ENCODE measurements at places on chromosomes 11 and 22. TPM values are rescaled to one million over a fixed set of nuclear protein-coding genes. Genes with fewer than 3 reads are reported as not detected.

GRCh38 chr11:127843483-127844396 is 743.6 kb downstream of the ETS1 start:
- DNase-seq = peak; percentile 92

GRCh38 chr11:70570693-70571395 is 172.5 kb downstream of the CTTN start:
- peak; percentile 38 for DNase-seq

- no peak for DNase-seq
Observed at GRCh38 chr11:1782831-1783724, 19.4 kb upstream of the CTSD start.

- DNase-seq = no peak
Observed at GRCh38 chr22:37824674-37825641, 1.8 kb downstream of the GALR3 start.

DNA sequence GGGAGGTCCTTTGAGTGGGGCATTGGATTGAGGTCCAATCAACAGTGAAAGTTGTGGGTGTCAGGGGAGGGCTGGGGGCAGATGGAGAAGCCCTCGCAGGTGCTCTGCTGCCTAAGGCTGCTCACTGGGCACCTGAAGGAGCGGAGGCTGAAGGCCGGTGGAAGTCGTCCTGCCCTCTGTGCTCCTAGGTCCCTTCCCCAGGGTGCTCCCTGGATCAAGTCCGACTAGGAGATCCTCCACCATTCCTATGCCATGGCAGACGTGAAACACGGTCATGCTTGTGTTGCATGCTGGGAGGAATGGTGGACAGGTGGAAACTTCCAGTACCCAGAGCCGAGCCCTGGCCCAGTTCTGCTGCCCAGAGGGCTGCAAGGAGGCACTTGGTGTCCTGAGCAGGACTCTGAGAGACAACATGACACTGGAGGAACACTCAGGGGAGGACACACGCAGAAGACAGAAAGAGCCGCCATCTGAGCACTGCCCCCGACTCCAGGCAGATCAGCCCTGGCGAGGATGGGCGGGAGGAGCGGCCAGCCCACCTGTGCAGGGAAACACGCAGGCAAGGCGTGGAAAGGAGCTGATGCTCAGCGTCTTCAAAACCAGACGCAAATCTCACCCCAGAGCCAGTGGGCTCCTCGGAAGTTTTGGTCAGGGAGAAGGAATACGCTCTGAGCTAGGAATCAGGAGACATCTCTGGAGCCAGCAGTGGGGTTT is 786.8 kb downstream of the BRD1 start:
- no peak for DNase-seq

DNA sequence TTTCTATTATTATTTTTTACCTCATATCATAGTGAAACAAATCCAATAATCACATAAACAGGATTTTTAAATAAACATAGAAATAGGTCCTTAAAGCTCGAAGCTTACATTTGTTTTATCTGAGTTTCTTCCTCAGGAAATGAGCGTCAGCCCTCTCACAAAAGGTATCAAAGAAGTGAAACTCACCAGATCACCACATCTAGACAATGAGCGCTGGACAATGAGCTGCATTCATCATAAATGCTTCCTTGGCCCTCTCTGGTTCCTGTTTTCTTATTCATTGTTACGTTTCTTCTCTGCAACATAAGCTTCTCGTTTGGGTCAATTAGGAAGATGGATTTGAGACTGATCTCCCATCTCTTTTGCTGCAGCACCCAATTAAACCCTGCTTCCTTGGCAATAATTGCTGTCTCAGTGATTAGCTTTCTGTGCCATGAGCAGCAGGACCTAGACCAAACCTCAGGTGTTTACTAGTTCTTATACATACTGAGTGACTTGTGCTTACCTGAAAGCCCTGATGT is 649.9 kb upstream of the LUZP2 start:
- no peak for DNase-seq

GRCh38 chr22:38311323-38311620 is 6.0 kb downstream of the CSNK1E start:
- DNase-seq = no peak

DNA sequence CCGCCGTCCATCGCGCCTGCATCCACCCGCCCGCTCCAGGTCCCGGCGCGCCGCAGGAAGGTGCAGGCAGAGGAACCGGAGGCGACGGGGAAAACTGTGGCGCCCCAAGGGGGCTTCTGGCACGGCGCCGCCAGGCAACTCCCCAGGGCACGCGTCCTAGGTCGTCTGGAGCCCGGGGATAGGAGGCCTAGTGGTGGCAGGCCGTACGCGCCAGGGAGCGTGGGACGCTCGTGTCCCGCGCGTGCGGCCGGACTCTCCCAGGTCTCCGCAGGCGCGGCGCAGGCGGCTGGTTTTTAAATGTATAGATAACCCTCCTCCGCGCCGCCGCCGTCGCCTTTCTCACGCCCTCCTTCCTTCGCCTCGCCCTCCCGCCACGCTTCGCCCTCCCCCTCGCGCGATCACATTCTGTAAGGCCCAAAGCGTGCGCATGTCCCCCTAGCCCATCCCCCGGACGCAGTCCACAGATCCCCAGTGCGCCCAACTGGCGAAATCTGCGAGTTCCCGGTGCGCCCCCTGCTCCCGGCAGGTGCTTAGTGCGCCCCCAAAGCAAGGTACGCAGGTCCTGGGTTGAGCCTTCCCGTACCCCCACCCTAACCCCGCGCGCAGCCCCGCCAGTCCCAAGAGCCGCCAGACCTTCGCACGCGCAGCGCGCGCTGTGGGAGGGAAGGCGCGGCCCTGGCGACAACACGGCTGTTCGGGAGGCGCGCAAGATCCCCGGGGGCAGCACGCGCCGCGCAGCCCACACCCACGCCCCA is at the start of gene ASCL2:
ASCL2 (minus strand) TSS at position 267 of the 755 bp plus-strand sequence; CDS start at position 11, 256 bp downstream.
- DNase-seq = no peak

- DNase-seq = peak; percentile 48
Observed at GRCh38 chr11:16605389-16605893, 133.0 kb upstream of the C11orf58 start.

GRCh38 chr11:104968355-104968855 is at the start of gene CASP4:
TSS of gene CASP4 (minus strand) at chr11:104968574. CDS start at chr11:104968525, 49 bp downstream.
- DNase-seq = no peak

- DNase-seq = no peak
Observed at GRCh38 chr11:116610190-116610589, 162.6 kb downstream of the BUD13 start.

GRCh38 chr22:44920183-44920582 is 89.6 kb downstream of the PHF21B start:
- DNase-seq = peak; percentile 16

GRCh38 chr11:64542172-64543125 is 48.6 kb upstream of the SLC22A12 start:
- no peak for DNase-seq

The LIF gene
- total RNA-seq = 4.5 TPM

The SHANK2 gene
- 0.93 TPM for total RNA-seq

The RFPL1 gene
- not detected for total RNA-seq

The POU2AF2 gene
- not detected for total RNA-seq

The SYT7 gene
- 2.3 TPM for total RNA-seq

The OR52H1 gene
- 0.78 TPM for total RNA-seq

The C11orf21 gene
- total RNA-seq = 1.4 TPM

The SORL1 gene
- total RNA-seq = 37.2 TPM

The BRMS1 gene
- total RNA-seq = 22.4 TPM

The AP5B1 gene
- total RNA-seq = 16.7 TPM
